A172 (cell line): ENCODE measurements at places on chromosomes 3 and 15.

GRCh38 chr3:72482589-72483321 is 365.5 kb downstream of the SHQ1 start:
- peak; percentile 71 for DNase-seq

DNA sequence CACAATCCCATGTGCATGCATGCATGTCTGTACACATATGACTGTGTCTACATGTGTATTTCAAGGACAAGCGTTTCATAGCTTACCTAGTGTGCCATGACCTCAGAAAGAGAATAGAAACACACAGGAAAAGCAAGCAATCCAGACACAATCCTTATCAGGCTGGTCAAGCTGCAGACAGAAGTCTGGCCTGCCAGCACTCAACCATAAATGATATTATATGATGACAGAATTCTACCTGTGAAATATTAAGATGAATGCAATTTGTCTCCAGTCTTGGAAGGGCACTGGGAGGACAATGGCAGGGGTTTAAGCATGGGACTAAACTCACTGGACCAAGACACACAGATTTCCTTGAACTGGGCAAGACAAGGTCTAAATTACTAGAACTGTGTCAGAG is 50.9 kb upstream of the ARL6 start:
- DNase-seq, result no peak

DNA sequence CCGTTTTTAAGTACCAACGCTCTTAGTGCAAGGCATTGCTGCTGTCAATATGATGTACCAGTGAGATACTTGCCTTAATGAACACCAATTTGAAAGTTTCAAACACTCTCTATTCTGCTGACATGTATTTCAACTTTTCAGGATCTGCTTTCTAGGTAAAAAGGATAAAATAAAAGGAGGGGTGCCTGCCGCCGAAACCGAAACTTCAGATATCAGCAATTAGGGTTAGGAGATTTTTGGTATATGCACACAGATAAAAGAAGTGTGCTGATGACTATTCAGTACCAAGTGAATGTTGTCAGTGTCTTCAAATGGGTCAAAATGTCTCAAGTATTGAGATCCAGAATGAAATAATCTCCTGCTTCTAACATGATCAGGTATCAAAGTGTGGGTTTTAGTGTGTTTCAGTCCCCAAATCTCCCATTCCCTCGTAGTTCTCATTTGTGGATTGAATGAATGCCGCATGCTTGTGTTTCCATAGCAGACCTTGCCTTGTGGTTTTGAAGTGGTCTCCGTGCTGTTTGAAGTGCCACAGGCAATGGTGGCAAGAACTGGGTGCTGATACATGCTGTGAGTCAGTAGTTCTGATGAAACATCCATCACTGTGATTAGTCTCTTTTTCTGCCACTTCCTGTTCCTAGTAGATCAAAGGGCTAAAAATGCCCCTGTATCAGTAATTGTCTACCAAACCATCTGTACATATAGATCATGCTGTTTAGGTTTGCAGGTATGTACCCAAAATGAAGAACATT is 22.5 kb downstream of the CHST14 start:
- DNase-seq, result peak; percentile 29

DNA sequence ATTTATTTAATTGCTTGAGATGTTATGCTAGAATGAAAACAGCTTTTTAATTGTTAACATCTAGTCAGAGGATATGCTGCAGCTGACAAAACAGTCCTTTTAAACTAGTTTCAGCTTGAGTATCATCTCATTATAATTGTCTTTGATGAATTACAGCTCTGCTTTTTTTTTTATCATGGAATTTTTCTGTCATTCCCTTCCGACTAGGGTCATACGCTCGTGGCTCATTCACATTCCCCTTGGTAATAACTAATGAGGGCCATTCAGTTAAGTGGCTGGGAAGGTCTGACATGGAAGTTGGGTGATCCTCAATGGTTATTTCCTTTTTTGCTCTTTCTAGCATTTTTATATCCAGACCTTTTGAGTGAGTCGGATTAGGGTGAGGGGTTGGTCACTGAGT is 77.0 kb downstream of the PGPEP1L start:
- DNase-seq, result no peak

DNA sequence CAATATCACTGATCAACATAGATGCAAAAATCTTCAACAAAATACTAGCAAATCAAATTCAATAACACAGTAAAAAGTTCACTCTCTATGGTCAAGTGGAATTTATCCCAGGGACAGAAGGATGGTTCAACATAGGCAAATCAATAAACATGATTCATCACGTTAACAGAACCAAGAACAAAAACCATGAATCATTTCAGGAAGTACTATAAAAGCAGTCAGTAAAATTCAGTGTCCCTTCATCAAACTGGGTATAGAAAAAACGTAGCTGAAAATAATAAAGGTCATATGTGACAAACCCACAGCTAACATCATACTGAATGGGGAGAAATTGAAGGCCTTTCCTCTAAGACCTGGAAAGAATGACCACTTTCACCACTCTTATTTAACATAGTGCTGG is 172.1 kb downstream of the POLR2M start:
- no peak for DNase-seq

- DNase-seq, result no peak
Measured at GRCh38 chr3:34782871-34783270, 856.5 kb upstream of the ARPP21 start.

- DNase-seq, result no peak
Measured at GRCh38 chr3:89957451-89957850, 850.0 kb downstream of the EPHA3 start.

GRCh38 chr15:80835336-80835735 is 56.2 kb downstream of the CEMIP start:
- no peak for DNase-seq

GRCh38 chr15:90645873-90646575 is 71.1 kb upstream of the BLM start:
- no peak for DNase-seq

GRCh38 chr15:81375461-81375860 is 1.4 kb upstream of the TMC3 start:
- no peak for DNase-seq
